ENCODE measurements at places on chromosomes 4 and X. TPM values are rescaled to one million over a fixed set of nuclear protein-coding genes. Genes with fewer than 3 reads are reported as not detected.

PFKFB1 gene
- 0.39 TPM for total RNA-seq

CT45A1 gene
- total RNA-seq: not detected

SPINK2 gene
- not detected for total RNA-seq

SOX3 gene
- total RNA-seq: 2.3 TPM

RNF128 gene
- total RNA-seq: 11.3 TPM

CCDC160 gene
- total RNA-seq: 7.4 TPM

C4orf50 gene
- total RNA-seq: 1.9 TPM
